ENCODE measurements at places on chromosomes 3 and 15.

DNA sequence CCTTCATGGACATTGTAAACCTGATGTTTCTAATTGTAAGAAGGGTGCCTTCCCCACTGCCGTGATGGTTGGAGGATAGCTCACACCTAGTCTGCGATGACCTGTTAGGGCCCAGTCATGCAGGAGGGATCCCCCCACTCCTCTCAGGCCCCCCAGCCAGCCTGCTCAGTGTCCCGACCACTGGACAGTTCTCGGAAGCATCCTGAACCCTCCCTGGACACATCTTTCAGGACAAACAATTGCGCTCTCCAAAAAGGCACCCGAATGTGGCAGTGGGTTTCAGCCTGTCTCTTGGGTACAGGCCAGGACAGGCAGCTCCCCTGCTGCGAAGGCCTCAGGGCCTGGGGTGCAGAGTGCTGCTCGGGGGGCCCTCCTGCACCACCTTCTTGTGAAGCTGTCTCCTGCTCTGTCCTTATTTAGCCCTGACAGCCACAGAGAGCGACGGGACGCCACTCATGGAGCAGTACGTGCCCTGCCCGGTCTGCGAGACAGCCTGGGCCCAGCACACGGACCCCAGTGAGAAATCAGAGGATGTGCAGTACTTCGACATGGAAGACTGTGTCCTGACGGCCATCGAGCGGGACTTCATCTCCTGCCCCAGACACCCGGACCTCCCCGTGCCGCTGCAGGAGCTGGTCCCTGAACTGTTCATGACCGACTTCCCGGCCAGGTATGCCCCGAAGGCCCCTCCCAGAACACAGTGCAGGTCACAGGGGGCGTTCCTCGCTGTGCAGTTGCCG, 132.3 kb downstream of the LRRK1 start:
- no peak for DNase-seq

GRCh38 chr15:25717457-25718168, 145.5 kb downstream of the ATP10A start:
- no peak for DNase-seq

DNA sequence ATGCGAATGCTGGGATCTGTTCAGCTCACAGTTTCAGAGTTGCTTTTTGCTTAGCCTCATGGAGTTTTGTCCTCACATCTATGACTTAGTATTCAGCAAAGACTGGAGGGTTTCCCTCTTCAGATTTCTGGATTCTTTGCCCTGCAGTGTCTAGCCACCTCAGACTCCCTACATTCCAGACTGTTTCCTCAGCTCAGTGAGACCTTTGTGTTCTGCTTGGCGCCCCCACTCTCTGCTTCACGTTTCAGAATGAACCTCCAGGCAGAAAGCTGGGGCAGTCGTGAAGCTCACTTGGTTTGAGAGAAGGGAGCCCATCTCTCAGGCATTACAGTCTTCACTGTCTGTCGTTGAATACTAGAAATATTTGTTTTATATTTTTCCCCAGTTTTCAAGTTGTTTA, 118.1 kb downstream of the CACNA1D start:
- DNase-seq, result no peak

DNA sequence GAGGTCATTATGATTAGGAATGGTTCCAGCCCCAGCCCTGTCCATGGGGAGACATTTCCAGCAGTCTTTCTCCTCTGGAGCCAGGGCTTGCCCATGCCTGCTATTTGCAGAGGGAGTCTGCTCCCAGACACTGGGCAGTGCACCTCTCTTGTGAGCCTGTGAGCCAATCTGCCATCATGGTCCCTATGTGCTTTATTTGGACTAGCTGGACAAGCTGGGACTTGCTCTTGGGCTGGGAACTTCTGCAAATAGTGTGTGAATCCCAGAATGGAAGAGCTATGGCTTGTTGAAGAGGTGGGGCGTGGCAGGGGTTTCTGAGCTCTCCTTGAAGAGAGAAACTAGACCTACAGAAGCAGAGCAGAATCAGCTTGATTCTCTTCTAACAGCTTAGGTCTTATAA, 53.7 kb upstream of the KY start:
- DNase-seq, result no peak

DNA sequence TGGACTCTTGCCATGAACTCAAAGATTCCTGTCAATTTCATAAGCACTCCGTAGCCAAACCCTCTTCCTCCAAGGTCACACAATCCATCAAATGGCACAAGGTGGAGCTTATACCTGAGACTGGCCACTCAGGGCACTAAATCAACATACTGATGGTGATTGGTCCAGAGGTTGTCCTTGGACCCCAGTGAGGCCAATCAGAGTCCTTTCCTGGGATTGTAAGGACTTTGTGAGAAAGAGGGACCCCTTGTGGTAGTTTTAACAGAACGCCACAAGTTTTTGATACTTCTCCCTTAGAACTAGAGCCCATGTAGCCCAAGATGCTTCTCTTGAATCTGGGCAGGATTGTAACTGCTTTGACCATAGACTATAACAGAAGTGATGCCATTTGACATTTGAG, 44.4 kb upstream of the LARS2 start:
- DNase-seq, result no peak

- no peak for DNase-seq
Measured at GRCh38 chr3:166367947-166368533, 530.8 kb upstream of the BCHE start.

DNA sequence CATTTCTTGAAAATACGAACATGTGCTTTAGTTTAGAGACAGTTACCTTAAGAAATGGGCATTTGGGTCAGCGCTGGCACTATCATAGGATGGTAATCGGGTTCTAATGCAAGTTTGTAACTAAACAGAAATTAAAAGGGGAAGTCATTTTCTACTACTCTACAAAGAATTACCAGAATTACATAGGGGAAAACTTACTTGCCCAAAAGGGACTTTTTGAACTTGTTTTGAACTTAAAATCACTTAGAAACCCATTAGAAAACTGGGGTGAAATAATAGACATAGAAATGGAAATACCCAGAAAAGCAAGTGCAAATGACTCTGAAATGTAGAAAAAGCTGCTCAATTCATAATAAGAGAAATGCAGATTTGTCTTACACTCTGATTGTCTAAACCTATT, 44.9 kb downstream of the SPATA16 start:
- no peak for DNase-seq

DNA sequence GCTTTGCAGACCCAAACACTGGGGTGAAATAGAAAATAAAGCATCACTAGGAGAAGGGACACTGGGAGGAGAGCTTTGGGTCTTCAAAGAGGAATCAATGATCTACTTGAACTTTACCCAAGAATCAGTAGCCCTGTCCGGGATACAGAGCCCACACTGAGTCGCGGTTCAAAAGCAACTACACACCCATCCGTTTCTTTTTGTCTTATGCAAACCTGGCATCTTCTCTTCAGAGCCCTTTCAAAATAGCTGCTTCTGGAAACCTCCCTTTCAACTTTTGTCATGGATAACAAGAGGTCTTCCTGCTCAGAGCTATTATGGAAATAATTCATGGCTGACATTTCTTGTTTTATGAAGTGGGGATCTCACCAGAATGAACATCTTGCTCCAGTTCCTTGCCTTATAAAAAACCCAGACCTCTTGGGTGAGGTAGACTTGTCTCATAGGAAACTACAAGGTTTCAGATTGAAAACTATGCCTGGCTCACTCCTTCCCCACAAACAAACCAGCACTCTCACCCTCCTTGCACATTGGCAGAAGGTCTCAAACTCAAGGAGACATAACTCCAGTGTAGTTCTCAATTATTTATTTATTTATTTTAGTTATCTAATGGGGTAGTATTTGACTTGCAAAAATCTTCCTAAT, 115.1 kb upstream of the ARHGEF3 start:
- no peak for DNase-seq

DNA sequence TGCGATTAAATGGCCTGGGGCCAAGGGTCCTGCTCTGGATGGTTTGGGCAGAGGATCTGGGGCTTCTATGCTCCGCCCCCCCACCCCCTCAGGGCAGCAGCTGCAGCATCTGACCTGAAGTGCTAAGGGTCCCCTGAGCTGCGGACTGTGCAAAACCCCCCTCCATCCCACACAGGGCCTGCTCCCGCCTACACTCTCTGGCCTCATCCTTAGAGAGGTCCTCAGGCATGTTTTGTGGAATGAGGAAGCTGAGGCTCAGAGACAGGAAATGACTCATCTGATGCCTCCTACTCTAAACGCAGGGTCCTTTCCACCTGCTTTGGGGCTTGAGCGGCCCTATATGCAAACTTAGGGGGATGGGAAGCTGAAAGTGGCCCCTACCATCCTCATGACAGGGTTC, 59.5 kb upstream of the CTSH start:
- no peak for DNase-seq

DNA sequence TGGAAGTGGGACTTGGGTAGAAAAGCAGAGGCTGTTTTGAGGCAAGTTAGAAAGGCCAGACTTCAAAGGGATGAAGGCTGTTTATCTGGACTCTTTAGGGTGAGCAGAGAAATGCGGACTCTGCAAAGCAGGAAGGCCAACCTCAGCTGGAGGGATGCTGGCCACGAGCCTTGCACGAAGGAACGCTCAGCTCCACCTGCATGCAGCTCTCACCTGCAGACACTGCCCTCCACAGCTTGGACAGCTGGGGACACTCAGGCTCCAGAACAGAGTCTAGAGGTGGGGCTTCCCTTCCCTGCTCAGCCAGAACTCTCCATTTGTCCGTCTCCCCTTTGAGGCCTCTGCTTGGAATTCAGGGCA, 229.7 kb downstream of the ADAMTS17 start:
- no peak for DNase-seq

All from esophagus squamous epithelium (tissue), 5 donors.